NCI-H2171 treated with DMSO at 0.1 percent for 48 hours (cell line): ENCODE measurements at places on chromosomes 13 and 19.

- DNase-seq = no peak
Measured at GRCh38 chr13:37379841-37380240, 218.7 kb downstream of the POSTN start.

GRCh38 chr13:41821238-41821594 is 139.7 kb downstream of the VWA8 start:
- no peak for DNase-seq

DNA sequence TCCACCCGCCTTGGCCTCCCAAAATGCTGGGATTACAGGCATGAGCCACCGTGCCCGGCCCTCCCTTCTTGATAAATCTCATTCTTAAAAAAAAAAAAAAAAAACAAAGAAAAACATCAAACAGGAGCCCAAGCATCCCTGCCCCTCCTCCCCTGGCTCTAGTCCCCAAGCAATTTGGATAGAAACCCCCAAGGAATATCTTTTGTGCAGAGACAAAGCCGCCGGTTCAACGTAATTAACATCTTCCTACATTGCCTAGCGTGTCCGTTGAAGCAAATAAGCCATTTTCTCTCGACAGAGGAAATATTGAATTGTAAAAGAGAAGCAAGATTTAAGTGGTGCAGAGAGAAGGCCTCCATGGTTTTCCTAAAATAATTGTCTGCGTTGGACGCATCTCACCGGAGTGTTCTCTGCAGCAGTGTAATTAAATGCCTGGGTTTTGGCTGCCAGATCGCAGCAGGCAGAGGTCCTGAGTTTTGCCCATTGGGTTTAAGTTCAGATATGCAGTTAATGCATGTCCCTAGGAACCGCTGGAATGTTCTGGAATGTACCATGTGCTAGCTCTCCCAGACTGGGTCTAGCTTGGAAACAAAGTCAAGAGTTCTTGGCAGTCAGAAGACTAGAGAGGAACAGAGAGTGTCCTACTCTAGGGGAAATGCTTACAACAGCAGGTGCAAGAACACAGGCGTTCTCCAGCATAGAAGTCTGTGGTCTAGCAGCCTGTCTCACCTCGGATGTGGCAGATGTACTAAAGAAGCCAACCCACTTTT is 30.8 kb downstream of the PIN1 start:
- peak; percentile 76 for DNase-seq

GRCh38 chr13:41075034-41075433 is 13.7 kb downstream of the WBP4 start:
- DNase-seq = peak; percentile 5

- no peak for DNase-seq
Measured at GRCh38 chr13:65479692-65480091, 1750.4 kb downstream of the PCDH9 start.

GRCh38 chr19:13026462-13027370 is 31.4 kb downstream of the NFIX start:
- DNase-seq = peak; percentile 21

DNA sequence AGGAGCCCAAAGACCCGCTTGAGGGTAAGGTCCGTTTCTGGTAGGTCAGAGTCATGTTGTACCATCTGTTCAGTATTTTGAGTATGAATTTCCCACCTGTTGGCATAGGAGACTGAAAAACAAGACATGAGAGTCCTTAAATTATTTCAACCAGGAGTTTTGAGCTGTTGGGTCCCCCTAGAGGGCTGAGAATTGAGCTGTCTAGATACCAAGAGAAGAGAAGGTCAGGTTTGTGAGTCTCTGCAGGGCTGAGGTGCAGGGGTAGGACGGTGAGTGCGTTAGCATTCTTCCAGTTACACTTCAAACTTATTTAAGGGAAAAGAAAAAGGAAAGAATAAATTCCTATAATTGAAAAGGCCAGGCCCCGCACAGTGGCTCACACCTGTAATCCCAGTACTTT is 5.0 kb downstream of the CBLC start:
- no peak for DNase-seq

- DNase-seq = no peak
Measured at GRCh38 chr13:97121894-97122293, 100.2 kb upstream of the MBNL2 start.

DNA sequence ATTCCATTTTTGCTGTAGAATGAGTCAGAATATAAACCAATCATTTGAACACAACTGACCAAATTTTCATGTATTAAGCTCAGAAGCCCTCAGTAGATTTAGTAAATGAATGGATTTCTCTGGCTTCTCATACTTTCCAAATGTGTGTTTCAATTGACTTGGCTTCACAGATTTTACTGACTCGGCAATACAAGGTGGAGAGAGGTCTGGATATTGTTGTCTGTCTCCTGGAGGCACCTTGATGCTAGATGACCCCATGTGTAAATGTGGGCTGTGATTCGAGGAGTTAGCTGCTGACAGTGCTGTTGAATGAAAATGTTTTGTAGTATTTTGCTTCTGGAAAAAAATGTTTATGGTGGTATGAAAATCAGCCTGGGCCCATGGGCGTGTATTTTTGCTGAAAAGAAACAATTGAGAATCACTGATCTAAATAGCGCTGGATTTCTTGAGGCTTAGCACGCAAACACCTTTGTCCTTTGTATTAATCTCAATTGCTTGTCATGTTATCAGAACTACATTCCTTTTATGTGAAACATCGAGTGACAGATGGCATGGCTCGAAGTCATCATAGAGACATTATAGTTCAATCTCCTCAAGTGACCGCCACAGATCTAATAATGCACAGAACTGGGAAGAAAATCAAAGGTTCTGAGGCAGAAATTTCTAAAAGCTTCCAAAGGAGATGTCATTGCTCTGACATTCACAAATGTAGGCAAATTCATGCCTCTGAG is 41.2 kb upstream of the UBAC2 start:
- no peak for DNase-seq

GRCh38 chr19:49809160-49809940 is 3.7 kb downstream of the FUZ start:
- no peak for DNase-seq

DNA sequence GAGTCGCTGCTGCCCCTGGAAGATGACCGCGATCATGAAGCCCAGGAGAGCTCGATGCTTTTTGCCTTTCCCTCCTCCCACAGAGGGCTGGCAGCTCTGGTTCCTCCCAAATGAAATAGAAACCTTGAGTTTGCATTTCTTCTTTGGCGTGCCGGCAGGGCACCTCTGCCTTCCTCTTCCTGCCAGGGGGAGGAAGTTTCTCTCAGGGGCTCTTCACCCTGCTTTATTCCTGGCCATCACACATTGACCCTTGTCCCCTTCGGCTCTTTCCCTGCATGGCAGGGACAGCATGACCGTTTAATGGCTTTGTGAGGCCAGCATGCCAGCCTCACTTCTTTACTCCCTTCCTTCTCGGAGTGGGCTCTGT is 47.9 kb downstream of the ACTN4 start:
- DNase-seq = no peak

- no peak for DNase-seq
Measured at GRCh38 chr13:36750461-36750860, 68.6 kb upstream of the RFXAP start.

DNA sequence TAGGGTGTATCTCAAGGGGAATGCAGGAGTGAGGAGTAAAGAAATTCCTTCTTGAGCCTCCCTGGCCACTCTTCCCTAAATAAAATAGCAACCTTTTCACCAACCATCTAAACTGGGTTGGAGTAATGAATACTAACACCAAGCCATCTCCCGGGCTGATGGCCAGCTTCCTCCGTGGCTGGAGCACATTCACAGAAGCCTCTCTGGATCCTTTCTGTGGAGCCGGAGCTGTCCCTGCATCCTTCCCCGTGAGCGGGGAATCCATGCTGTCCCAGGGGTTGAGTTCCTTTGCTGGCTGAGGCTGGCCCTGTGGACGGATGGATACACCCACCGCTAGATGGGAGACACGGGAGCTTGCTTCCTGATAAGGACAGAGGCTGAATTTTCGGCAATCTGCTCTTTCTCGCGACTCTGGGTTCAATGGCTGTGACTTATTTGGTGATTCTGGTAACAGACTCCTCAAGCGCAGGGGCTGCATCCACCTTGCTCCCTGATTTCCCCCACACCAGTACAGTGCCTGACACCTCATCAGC is 370.3 kb downstream of the ZNF536 start:
- no peak for DNase-seq

GRCh38 chr19:32875428-32875827 is 5.9 kb upstream of the SLC7A9 start:
- no peak for DNase-seq

GRCh38 chr19:54420383-54421168 is 5.3 kb downstream of the TTYH1 start:
- no peak for DNase-seq

DNA sequence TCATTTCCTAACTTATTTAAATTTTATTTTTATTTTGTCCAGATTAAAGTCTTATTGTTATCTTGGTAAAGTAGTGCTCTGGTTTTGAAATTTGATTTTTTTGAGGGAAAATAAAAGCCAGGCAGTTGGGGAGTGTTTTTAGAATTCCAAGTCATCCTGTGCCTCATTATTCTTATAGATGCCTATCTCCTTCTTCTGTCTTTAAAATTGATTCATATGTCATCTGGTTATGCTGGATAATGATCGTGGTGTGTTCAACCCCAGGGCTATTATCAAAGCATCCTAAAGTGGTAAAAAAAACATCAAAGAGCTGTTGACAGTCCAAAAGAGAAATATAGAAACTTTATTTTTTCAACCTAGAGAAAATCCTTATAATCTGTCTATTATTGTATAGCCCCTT is 6.0 kb upstream of the FNDC3A start:
- DNase-seq = no peak

DNA sequence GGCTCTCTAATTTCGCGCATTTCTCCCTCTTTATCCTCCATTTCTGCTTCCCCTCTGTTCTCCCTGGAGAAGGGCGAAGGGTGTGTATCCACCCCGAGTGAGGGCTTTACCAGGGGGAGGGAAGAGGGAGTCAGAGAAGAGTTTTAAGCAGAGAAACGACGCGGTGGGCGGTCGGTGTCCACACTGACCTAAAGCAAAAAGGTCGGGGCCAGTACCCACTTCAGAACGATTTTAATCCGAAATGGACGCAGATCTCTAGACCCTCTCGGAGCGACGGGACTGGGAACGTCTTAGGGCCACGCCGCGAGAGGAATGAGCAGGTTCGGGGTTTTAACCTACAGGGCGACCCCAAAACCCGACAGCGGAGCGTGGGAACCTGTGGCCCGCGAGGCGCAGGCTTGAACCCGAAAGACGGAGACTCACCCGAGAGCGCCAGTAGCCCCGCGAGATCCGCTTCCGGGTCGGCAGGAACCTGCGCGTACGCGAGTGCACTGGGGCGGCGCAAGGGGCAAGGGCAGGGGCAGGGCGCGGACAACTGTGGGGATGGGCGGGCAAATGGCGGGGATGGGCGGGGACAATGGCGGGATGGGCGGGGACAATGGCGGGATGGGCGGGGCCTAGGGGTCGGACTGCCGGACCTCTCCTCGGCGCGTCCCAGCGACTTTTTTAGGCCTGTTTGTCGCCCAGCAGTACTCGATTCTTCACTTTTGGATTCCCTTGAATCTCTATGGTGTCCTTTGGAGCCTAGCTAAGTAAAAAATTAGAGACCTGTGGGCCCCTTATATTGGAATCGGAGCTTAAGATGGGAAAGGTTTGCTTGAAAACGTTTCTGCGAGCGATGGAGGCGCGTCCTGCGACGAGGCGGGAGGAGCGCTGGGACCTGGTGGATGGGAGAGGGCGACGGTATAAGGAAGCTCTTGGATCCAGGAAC is at the start of gene ZNF677:
ZNF677 (minus strand) TSS at position 463 of the 931 bp plus-strand sequence. CDS start 3,323 bp downstream, outside the sequence.
- DNase-seq = peak; percentile 36

DNA sequence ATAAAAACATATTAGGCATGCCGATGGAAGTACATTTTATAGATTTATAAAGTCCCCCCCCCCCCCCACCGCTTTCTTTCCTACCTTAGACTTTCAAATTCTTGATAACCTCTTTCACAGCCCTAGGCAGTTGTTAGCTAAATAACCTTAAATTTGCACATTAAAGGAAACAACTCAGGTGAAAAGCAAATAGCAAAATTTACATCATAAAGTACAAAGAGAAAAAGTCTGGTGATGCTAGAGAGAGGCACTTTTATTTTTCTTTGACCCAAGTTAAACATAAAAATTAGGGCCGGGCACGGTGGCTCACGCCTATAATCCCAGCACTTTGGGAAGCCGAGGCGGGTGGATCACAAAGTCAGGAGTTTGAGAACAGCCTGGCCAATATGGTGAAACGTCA is 15.0 kb upstream of the UBAC2 start:
- DNase-seq = no peak

DNA sequence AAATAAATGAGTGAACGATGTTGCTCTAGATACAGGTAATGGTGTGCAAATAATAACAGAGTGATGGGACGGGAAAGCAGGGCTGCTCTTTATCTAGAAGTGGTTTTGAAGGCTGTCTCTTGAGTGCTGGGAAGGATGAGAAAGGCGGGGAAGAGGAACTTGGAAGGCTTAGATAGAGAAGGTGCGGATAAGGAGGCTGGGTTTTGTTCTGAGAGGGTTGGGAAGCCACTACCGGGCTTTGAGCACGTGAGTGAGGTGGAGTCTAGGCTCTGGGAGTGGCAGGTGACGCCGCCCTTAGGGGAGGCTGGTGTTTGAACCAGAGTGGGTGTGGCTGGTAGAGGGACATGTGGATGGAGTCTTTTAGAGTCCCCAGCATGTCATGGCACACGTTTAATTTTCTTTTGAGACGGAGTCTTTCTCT is 811 bp downstream of the ARMC6 start:
- peak; percentile 71 for DNase-seq

GRCh38 chr13:112062571-112063570 is 4.1 kb upstream of the SOX1 start:
- no peak for DNase-seq

- no peak for DNase-seq
Measured at GRCh38 chr13:49533591-49534269, 38.0 kb downstream of the PHF11 start.
